Adrenal gland (tissue), 19 donors: ENCODE measurements at places on chromosomes 11 and 22.

GRCh38 chr11:30431127-30431814, 108.4 kb downstream of the ARL14EP start:
- DNase-seq: no peak

- no peak for DNase-seq
These were observed 232.2 kb downstream of the GUCY1A2 start for GRCh38 chr11:106785913-106786650.

GRCh38 chr11:71245601-71246391, 6.6 kb downstream of the SHANK2 start:
- no peak for DNase-seq

- DNase-seq: no peak
These were observed 255.1 kb downstream of the TTC28 start for GRCh38 chr22:28424427-28425080.

- DNase-seq: no peak
These were observed 14.3 kb upstream of the ARRB1 start for GRCh38 chr11:75365711-75366181.

DNA sequence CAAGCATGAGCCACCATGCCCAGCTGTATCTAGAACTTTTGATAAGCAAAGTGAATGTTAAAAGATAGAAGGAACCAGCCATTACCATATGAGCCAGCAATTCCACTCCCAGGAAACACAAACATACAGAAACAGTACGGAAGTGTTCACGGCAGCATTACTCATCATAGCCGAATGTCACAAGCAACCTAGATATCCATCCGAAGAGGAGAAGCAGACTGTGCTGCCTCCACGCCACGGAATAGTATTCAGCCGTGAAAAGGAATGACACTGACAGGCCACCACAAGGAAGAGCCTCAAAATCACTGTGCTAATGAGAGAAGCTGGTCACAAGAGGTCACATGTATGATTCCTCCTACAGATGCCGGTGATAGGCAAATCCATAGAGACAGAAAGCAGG, 17.6 kb upstream of the MGAT3 start:
- DNase-seq: no peak

DNA sequence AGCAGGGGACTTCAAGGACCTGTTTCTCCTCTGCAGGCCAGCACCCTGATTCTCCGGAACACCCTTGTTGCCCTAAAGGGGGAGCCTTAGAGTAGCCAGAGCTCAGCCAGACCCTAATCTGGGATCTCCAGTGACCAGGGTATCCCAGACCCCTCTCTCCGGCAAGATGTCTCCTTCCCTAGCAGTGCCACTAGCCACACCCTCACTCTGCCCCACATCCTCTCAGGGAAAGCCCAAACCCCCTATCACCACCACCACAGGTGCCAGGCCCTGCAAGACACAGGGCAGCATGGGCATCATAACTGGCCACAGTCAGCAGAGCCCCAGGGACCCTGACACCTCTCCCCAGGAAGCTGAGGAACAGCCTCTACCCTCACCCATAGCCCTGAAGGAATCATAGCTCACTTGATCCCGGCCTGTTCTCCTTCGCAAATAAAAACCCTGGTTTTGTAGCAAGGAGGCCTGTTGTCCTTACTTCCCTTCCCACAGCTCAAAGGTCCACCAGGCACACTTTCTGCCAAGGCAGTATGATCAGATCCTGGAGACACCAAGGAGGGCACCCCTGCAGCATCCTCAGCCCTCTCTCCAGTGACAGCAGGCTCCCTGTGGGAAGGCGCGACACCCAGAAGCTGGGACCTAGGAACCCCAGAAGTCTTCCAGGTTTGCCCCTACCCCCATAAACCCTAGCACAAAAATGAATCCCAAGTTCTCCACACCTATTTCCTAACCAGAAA, 4.6 kb downstream of the CFL1 start:
- DNase-seq: no peak

GRCh38 chr22:22663861-22664800, 19.7 kb downstream of the GGTLC2 start:
- no peak for DNase-seq
